Left hindlimb (tissue), 1 donor: ENCODE measurements at places on chromosomes 3 and 15.

GRCh38 chr15:81301815-81302399 is 22.0 kb downstream of the STARD5 start:
- no peak for DNase-seq

- DNase-seq = no peak
Measured at GRCh38 chr3:160554980-160555379, 10.4 kb downstream of the KPNA4 start.

DNA sequence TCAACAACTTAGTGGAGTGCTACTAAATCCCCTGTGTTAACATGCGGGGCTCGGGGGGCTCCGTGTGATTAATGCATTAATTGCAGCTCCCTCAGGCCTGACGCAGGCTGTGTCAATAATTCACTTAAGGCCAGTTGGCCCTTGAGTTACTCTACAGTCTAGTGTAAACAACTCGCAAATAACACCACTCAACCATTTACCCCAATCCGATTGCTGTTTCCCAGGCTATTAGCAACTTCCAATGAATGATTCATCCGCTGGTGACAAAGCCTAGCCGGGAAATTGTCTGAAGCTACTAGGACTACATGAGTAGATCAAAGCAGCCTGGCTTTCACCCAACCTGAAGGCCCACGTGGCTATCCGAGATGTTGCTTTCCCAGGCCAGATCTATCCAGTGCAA is 121.3 kb upstream of the SOX14 start:
- no peak for DNase-seq

DNA sequence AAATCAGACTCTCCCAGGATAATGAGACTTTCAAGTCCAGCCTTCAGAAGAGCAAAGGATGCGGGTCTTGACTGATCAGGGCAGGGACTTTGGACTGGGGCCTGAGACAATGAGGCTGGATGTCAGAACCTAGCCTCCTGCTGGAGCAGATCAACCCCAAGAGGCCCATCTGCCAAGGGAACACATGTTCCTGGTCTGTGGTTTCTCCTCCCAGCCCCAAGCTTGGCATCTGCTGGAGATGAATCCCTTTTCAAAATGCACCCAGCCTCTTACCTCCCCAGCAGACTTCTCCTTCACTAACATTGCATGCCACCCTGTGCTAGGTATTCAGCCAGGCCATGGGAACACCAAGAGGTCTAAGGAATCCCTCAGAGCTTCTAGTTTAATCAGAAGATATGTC is 43.7 kb upstream of the MFGE8 start:
- DNase-seq = no peak

GRCh38 chr3:143850877-143851276 is 2.6 kb upstream of the SLC9A9 start:
- no peak for DNase-seq

- no peak for DNase-seq
Measured at GRCh38 chr15:99677540-99678134, 55.6 kb downstream of the LYSMD4 start.

GRCh38 chr3:42290966-42291714 is 25.2 kb upstream of the CCK start:
- no peak for DNase-seq

GRCh38 chr3:111807826-111808225 is 51.2 kb upstream of the PHLDB2 start:
- DNase-seq = no peak

- no peak for DNase-seq
Measured at GRCh38 chr3:143252931-143253330, 133.4 kb downstream of the CHST2 start.

- DNase-seq = no peak
Measured at GRCh38 chr3:140223631-140224030, 288.6 kb downstream of the CLSTN2 start.

DNA sequence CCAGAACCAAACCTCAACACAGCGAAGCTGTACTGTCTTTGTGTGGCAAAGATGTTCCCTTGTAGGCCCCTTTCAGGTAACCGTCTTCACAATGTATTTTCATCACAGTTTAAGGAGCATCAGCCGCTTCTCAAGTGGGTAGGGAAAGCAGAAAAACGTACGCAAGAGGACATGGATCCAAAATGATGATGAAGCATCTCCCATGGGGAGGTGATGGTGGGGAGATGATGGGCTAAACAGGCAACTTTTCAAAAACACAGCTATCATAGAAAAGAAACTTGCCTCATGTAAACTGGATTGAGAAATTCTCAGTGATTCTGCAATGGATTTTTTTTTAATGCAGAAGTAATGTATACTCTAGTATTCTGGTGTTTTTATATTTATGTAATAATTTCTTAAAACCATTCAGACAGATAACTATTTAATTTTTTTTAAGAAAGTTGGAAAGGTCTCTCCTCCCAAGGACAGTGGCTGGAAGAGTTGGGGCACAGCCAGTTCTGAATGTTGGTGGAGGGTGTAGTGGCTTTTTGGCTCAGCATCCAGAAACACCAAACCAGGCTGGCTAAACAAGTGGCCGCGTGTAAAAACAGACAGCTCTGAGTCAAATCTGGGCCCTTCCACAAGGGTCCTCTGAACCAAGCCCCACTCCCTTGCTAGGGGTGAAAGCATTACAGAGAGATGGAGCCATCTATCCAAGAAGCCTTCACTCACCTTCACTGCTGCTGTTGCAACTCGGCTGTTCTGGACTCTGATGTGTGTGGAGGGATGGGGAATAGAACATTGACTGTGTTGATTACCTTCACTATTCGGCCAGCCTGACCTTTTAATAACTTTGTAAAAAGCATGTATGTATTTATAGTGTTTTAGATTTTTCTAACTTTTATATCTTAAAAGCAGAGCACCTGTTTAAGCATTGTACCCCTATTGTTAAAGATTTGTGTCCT is 60.0 kb downstream of the AAGAB start:
- DNase-seq = no peak

DNA sequence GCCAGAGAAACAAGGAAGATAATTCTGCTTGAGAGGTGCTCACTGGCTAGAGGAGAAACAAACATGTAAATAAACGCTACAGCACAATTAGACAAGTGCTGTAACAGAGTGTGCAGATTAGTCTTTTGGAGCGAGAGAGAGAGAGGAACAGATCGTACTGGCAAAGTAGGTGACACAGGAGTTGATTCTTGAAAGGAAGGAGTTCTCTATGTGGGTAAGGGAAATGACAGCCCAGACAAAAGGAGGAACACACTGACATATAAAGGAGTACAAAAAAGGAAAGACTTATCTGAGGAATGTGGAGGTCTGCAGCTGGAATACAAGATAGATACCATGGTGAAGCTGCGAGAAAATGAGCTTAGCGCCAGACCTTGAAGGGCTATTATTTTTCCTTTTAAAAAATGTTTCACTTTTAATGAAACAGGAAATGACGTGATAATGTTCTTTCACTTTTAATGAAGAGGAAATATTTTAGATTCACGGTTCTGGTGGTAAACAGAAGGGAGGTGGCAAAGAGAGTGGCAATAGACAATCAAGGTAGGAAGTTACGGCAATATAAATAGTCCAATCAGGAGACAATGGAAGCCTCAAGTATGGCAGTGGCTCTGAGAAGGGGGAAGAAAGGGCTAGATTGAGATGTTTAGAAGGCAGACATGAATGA is 202.9 kb downstream of the VPS13C start:
- DNase-seq = no peak

GRCh38 chr15:49606594-49606993 is 14.0 kb downstream of the FAM227B start:
- DNase-seq = no peak

- DNase-seq = no peak
Measured at GRCh38 chr3:160427832-160428424, 21.7 kb downstream of the TRIM59 start.

- no peak for DNase-seq
Measured at GRCh38 chr3:20316238-20316637, 130.2 kb upstream of the SGO1 start.

- no peak for DNase-seq
Measured at GRCh38 chr3:10462641-10463532, 42.5 kb downstream of the ATP2B2 start.

DNA sequence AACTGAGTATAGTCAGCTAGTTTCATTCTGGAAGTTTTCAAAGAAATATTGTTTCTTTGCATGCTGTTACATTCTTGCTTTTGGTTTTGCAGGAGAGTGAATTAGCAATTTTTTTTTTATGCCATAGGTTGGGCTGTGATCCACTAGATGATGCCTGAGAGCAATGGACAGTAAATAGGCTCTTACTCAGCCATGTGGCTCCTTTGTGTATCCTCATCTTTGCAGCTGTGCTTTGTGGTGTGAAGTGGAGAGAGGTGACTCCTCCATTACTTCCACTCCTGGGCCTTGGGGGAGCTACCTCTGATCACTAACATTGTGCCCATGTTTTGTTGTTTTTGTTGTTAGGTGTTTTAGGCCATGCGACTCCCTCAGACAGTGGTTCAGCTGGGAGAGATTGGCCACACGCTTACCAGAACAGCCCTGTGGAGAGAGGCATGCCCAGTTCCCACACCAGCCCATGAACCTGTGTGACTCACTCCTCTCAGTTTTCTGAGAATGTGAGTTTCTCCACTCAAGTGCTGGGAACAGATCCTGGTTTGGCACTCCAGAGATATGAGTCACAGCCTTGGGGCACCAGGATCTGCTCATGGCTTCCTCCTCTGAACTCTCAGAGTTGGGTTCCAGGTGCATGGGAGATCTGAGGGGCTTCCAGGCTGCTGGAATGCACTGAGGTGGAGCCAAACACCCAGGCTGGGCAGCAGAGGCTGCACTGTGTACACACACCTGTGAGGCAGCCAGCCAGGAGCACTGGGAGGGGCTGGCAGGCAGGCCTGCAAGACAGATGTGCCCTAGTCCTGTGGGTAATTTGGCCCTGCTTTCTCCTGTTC is 785.3 kb downstream of the ROBO2 start:
- DNase-seq = no peak

DNA sequence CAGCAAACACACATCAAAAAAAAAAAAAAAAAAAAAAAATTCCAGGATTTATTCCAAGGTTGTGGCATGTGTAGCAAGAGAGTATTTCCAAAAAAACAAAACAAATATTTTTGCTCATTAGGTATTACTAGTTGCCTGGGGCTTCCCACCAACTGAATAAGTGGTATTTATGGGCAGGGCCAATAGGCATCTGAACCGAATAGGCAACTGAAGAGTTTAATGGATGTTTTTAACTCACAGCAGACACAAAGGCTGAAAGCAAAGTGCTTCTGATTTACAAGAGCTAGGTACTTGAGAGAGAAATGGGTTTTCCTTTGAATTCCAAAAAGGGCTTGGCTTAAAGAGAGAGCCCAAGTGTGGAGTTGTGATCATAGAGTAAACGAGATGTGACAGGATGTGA is 21.4 kb downstream of the EIF4E3 start:
- no peak for DNase-seq

DNA sequence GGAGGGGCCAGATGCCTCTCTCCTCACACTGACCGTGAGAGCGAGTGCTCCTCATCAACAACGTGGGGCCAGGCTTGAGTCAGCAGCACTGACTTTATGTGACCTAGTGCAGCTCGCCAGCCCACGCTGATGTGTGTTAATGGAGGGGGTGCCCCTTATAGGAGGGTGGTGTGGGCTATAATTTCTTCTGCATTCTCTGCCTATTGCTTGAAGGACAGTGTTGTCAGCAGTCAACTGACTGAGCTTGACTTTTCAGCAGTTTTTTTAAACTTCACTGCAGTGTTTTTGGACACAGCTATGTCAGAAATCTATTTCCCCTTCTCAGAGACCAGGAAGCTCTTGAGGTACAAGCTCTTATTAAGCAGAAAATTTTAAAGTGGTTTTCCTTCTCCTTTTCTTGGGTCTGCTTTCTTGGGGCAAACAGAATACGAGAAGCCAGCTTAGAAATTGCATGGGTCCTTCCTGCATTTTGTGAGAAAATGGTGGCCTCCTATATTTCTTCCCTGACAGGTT is 304.8 kb upstream of the CTDSPL start:
- DNase-seq = no peak

DNA sequence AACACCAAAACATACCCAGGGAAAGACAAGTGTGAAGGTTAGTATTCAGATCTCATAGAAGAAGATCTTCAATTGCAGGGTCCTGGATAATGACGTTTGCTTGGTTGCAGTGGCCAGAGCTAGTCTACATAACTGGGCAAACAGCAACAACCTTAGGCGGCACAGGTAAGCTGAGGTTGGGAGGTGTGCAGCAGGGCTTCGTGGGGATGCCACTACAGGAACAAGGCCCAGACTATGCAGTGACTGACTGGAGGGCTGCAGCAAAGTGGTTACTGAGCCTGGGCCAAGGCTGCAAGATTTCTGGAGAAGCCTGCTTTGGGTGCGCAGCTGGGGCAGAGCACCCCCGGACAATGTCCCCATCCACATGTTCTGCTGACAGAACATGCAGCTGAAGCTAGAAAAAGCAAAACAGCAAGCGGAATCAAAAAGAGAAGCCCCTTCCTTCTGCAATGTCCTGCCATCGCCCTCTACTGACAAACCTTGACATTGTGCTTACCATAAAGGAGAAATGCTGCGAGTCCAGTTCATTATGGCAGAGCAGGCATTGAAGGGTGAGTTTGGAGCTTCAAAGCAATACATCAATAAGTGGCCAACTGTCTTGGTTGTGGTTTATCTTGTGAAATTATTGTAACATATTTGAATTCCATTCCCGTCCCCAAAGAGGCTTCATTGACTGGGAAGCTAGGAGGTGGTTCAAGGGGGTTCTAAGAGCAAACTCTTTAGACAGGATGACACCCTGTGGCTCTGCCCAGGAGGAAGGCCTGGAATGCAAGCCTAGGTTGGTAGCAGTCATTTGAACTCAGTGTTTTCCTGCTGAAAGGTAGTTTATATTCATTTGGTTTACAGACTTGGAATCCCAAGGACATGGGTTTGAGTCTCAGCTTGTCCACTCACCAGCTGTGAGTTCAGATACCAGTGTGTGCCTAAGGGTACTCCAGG is 217.0 kb downstream of the PDCD6IP start:
- no peak for DNase-seq

- no peak for DNase-seq
Measured at GRCh38 chr3:191634902-191635301, 173.9 kb downstream of the PYDC2 start.

DNA sequence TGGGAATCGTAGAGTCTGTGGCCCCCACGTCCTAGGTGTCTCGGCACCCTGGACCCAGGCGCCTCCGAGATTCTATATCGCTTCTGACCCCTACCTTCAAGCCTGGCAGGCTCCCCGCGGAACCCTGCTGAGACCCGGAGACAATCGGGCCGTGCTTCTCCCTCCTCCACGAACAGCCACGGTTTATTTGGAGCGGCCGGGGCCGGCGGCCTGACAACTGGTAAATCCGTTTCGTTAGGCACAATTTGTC is 1.4 kb downstream of the GATA2 start:
- peak; percentile 63 for DNase-seq

- no peak for DNase-seq
Measured at GRCh38 chr3:108118038-108118768, 27.4 kb upstream of the CD47 start.

DNA sequence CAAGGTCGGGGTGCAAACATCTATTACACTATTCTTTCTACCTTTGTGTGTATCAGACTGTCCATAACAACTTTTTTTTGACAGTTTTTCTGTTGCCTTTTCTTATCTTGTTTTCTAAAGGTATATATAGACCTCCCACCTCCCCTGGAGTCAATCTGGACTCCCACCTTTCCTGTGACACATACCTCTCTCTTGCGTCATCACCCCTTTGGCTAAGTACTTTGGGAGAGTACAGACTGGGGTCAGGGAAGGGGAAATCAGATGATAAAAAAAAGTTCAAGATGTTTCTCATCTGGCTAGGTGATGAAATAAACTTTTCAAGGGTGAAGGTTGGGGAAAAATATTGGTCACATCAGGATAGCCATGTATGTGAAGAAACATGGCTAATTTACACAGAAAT is 17.2 kb downstream of the TSPAN3 start:
- DNase-seq = no peak
